ENCODE measurements at places on chromosomes 12 and 14. TPM values are rescaled to one million over a fixed set of nuclear protein-coding genes. Genes with fewer than 3 reads are reported as not detected.

KCNC2 gene
- not detected for total RNA-seq

CATSPERB gene
- total RNA-seq = not detected

HOXC5 gene
- not detected for total RNA-seq

FLRT2 gene
- 8.7 TPM for total RNA-seq

HOXC13 gene
- not detected for total RNA-seq

A2M gene
- total RNA-seq = 0.03 TPM

CLEC4D gene
- 0.19 TPM for total RNA-seq

NANOG gene
- not detected for total RNA-seq

KRT84 gene
- not detected for total RNA-seq

DIO2 gene
- total RNA-seq = 0.03 TPM

KRT2 gene
- not detected for total RNA-seq

POTEM gene
- not detected for total RNA-seq

RAB5B gene
- 64.5 TPM for total RNA-seq

TMEM121 gene
- total RNA-seq = 3.6 TPM

ETFRF1 gene
- total RNA-seq = 24.8 TPM

NTF3 gene
- 11.0 TPM for total RNA-seq

NFATC4 gene
- total RNA-seq = 95.3 TPM

SDR9C7 gene
- 0.28 TPM for total RNA-seq

RTRAF gene
- total RNA-seq = 414 TPM

PLBD1 gene
- total RNA-seq = 5.4 TPM

KIAA0586 gene
- 79.4 TPM for total RNA-seq

ITGB7 gene
- 0.43 TPM for total RNA-seq

LGR5 gene
- 0.71 TPM for total RNA-seq

ADGRD1 gene
- total RNA-seq = 0.40 TPM

Measured in neural progenitor cell (in vitro differentiated cells).